ENCODE measurements at places on chromosomes 12 and 14.

DNA sequence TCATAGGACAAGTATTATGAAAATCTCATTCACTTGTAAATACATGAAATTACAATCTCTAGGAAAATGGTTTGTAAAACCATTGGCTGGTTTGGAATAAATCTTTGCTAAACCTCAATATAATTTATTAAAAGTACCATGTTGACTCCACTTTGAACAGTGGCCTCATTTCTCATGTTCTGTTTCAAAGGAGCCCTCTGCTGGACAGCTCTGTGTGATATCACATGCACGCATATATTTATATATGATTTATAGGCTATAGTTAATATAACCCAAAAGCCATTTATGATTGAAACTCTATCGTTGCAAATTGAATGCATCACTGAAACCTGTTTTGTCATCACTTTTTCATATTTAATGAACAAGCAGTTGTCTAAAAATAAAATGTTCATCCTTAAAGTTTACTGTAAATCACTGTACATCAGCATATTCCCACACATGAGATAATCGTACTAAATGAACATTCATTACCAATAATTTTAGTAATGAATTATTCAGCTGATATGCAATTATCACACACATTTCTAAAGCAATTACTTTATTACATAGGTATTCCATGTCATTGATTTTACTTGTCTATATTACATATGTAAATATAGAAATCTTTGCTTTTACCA lies 493.8 kb downstream of the NPAS3 start:
- no peak for DNase-seq

- DNase-seq: peak; percentile 13
These were observed 48.8 kb downstream of the LRTM2 start for GRCh38 chr12:1869145-1869544.

GRCh38 chr14:98234208-98234607 lies 1037.8 kb downstream of the BCL11B start:
- no peak for DNase-seq

GRCh38 chr14:63933711-63934110 lies 80.9 kb downstream of the SYNE2 start:
- DNase-seq: no peak

- DNase-seq: no peak
These were observed 72.1 kb downstream of the PLEKHA5 start for GRCh38 chr12:19201661-19202060.

DNA sequence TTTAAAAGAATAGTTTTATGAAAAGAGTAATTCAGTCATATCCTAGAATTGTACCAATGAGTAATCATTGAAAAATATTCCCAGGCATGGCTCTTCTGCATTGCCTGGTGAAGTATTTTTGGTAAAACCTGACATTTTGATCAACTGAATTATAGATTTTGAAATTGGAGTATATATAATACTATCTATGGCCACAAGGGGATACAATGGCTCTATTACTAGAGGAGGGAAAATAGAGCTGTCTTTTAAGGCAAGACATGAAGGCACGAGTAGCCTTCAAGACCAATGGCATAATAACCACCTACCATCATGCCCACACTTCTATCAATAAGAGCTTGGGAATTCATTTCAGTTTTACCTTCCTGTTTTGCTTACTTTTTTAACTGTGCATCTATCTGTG lies 1241.4 kb upstream of the TMEM132C start:
- DNase-seq: no peak

DNA sequence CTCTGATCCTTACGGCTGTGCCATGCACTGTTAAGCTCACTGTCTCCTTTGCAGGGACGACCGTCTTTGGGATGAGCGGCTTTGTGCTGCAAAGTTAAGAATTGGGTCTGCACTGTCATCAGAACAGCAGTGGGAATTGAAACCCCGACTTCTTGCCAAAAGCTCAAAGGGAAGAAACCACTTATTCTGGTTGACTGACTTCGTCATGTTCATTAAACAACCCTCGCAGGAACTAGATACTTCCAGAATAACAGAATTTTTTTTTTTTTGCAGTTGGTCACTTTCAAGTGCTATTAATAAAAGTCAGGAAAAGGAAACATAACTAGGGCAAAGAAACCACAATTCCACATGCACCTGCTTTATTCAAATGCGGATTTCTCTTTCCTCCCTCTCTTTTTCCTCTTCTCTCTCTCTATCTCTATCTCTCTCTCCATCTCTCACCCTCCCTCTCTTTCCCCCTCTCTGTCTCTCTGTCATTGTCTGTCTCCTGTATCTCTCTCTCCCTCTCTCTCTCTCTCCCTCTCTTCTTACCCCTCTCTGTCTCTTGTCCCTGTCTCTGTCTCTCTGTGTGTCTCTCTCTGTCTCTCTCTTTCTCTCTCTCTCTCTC lies 12.3 kb upstream of the GLT1D1 start:
- no peak for DNase-seq

DNA sequence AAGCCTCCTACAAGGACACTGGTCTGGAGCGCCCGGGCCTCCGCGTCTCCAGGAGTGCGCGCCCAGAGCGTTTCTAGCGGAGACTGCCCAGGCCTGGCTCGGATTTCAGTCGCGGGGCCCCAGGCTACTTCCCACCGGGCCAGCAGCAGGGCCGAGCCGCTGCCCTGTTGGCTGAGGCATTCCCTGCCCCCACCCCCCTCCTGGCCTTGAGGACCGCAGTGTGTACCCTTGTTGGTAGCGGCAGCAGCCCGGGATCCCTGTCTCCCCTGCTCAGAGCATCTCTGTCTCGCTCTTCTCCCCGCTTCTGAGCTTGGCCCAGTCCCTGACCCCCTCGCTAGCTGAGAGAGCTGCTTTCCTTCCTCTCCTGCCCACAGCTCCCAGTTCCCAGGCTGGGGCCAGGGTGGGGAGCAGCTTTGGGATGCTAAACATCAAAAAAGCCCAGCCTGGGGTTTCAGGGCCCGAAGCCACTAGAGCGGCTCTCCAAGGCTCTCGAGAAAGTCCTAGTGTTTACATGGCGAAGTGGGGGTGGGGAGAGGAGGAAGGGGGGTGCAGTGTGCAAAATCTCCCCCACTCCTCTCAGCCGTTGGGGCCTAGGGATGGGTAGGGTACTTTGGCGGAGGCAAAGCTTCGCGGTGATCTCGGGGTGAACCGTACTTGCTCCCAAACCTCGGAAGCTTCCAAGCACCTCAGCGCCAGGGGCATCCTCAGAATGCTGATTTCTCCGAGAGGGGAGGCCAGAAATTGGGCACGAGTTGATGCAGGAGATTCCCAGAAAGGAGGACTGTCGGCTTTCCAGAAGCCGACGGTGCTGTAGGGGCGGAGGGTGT lies 6.4 kb downstream of the NKX2-1 start:
- DNase-seq: no peak

- no peak for DNase-seq
These were observed 53.3 kb upstream of the CERS5 start for GRCh38 chr12:50220363-50220995.

GRCh38 chr14:79543967-79544697 lies 667.2 kb downstream of the DIO2 start:
- no peak for DNase-seq

DNA sequence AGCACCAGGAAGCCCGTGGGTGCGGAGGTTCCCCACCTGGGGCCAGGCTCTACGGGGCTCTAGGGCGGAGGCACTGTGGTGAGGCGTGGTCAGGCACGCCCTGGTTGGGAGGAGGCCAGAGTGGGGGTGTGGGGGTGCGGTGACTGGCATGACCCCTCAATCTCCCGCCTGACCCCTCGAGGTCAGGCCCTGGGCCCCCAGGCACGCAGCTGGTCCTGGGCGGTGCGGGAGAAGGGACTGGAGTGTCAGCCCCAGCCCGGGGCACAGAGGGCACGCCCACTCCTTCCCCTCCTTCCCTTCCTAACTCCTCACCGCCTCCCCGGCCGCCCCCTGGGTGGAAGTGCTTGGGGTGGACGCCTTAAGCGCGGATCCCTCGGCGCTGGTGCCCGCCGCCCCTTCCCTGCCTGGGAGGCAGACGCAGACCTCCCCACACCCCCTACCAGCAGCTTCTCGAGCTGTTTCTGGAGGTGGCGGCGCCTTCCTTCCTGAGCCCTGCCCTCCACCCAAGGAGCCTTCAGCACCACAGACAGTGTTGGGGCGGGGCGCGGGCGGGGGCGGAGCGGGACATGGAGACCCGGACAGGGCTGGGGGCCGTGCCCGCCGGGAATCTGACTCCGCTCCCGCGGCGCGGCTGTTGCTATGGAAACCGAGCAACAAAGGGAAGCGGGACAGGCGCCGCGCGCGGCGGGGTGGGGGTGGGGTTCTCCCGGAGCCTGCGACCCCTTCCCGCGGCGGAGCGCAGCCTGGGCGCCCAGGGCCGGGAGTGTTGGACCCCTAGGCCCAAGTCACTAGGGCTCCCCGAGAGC lies 741 bp upstream of the CRIP2 start:
- DNase-seq: peak; percentile 79

GRCh38 chr14:35346738-35347322 lies 54.6 kb downstream of the PSMA6 start:
- no peak for DNase-seq

- DNase-seq: no peak
These were observed 60.8 kb upstream of the EEA1 start for GRCh38 chr12:92989715-92990484.

GRCh38 chr12:55362675-55363074 lies at the start of gene OR6C75:
Gene OR6C75 (plus strand): TSS chr12:55362975. CDS start chr12:55365111, 2,136 bp downstream.
- no peak for DNase-seq

DNA sequence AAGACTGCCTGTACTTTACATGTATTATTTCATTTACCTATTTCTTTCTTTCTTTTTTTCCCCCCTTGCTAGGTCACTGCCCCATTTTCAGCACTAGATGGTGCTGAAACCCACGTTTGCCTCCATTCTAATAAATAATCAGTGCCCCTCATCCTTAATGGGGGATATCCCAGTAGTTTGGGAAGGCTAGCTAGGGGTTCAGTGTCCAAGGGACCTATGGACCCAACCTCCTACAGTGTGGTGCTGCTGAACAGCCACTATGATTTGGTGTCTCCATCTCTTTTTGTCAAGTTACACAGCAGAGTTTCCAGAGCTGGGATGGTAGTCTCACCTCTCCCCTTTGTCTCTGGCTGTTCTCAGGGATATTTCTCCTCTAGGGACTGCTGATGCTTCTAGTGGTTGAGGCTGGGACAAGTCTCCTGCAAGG lies 6.5 kb upstream of the HCFC2 start:
- no peak for DNase-seq

- DNase-seq: no peak
These were observed 243.1 kb downstream of the RAD51B start for GRCh38 chr14:68062651-68063050.

DNA sequence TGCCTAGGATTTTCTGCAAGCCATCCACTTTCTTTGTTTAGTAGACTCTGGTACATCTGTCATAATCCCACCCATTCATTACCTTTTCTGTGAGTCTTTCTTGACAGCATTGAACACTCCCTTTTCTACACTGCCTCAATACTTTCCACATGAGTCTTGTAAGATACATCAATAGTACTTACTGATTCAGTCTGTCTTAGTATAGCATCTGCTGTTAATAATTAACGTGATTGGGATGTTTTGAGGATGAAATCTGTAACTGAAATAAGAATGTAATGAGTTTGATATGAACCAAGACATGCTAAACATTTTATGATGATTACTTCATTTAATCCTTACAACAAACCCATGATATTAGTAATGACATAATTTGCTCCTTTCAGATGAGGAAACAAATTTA lies 196.2 kb upstream of the FOXG1 start:
- DNase-seq: no peak

- no peak for DNase-seq
These were observed 9.5 kb upstream of the PGF start for GRCh38 chr14:74964787-74965485.

DNA sequence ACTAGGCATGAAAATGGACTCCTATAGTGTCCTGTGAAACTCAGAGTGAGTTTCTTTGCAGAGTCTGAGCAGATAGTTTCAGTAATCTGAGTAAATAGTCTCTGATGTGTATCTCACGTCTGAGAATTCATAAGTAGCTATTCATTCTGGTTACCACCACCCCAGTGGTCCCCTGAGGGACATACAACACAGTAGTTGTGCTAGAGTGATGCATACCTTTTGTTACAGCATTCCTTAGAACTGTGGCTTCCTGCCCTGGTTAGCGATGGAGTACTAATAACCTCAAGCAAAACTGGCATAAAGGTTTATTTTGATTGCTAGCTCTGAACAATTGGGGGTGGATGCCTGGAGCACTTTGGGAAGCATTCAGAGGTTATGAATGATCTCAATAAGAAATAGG lies 114.7 kb downstream of the DAAM1 start:
- no peak for DNase-seq

GRCh38 chr14:98958632-98959031 lies 313.4 kb downstream of the BCL11B start:
- DNase-seq: no peak

GRCh38 chr12:109099431-109100020 lies 2.1 kb downstream of the UNG start:
- DNase-seq: no peak

DNA sequence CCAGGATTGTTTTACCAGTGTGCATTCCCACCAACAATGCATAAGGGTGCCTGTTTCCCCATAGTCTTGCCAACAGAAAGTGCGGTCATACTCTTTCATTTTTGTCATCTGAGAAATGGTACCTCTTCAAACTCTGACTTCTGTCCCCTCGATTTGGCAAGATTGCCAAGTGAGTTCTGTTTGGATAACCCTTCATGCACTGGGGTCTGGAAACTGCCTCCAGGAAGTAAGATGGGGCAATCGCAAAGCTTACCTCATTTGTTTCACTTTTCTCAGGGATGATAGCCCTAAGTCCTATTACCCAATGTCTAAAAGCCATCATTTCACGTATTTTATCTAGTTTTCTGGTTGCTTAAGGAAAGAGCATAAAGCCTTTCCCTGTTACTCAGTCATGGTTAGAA lies 28.6 kb upstream of the NR1H4 start:
- no peak for DNase-seq

GRCh38 chr12:94033101-94033500 lies 115.3 kb upstream of the PLXNC1 start:
- DNase-seq: no peak

- DNase-seq: no peak
These were observed 192.3 kb downstream of the ANO6 start for GRCh38 chr12:45407981-45408728.

- no peak for DNase-seq
These were observed 580.2 kb downstream of the ETNK1 start for GRCh38 chr12:23204933-23205778.

GRCh38 chr14:38120109-38120508 lies 87.6 kb upstream of the SSTR1 start:
- no peak for DNase-seq

DNA sequence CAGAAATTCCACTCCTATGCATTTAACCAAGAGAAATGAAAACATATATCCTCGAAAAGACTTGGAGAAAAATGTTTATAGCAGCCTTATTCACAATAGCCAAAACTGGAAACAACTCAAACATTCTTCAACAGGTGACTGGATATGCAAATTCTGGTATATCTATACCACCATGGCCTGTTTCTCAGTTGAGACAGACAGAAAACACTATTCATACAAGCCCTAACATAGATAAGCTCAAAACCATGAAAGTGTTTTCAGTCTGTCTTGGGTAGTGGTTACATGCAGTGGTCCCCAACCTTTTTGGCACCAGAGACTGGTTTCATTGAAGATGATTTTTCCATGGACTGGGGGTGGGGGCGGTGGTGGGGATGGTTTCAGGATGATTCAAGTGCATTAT lies 83.8 kb downstream of the SRGAP1 start:
- DNase-seq: no peak

All from activated CD8-positive, alpha-beta memory T cell treated with anti-CD3 and anti-CD28 coated beads for 24 hours (primary cell).